ENCODE measurements at places on chromosomes 12 and 14.

- no peak for DNase-seq
Observed at GRCh38 chr12:95953000-95953399, 9.9 kb downstream of the AMDHD1 start.

DNA sequence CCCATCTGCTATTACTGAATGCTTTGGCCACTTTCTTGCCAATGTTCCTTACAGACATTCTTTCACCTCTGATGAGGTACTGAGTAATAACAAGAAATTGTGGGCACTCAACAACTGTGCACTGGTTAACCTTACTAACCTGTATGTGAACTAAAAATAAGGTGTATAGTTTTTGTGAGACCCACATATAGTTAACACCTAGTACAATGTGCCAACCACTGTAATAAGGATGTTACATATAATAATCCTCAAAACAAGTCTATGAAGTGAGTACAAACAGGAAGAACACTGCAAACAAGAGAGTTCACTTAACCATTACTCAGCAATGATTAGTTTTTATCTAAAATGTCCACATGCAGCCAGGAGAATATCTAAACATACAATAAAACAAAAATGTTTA, 4.5 kb downstream of the DDHD1 start:
- no peak for DNase-seq

DNA sequence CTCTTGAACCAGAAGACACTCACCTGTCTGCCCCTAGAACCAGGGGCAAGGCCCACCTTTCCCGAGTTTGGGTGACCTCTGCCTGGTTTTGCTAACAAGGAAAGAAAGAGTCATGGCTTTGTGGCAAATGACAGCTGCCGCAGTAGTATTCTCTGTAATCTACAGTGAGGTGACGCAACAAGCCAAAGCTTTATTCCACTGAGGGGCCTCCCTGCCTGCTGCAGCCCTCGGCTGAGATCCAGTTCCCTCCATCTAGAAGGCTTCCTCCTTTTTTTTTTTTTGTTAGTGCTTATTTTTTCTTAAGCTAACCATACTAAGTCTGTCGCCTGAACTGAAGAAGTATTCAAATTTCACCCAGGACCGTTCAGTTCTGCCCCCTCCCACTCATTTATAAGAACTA, 142.3 kb upstream of the TMCC3 start:
- no peak for DNase-seq

DNA sequence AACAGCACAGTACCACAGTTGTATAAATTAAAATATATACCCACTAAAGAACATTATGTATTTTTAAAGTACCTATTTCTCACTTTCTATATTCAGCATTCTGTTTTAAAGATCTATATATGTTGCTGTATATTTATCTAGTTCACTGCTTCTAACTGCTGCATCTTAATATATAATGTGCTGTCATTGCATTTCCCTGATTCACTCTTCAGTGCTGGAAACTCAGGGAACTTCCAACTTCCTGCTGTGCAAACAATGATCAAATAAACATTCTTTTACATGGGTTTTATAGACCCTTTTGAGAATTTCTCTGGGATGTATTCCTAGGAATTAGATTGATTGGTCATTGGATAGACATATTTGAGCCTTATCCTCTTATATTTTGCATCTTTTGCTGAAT, 379.1 kb downstream of the APAF1 start:
- DNase-seq, result no peak

- no peak for DNase-seq
Observed at GRCh38 chr12:78414071-78414470, 450.5 kb upstream of the SYT1 start.

DNA sequence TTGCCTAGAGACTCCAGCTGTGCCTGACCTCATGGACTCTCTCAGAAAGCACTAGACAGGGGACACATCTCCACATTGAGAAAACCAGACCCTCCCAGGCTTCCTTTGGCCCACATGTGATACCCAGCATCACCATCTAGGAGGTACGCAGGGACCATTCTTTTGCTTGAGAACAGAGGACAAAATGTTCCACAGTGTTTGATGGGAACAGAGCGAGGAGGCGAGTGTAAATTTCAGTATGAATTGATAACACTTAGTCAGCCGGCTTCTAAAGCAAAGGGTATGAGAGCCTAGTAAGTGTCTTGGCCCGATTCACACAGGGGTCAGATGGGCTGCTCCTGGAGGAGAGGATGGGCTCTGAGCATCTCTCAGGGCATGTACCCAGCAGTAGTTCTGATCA, 1052.4 kb downstream of the BCL11B start:
- no peak for DNase-seq
